ENCODE measurements at places on chromosomes 1 and 21. TPM values are rescaled to one million over a fixed set of nuclear protein-coding genes. Genes with fewer than 3 reads are reported as not detected.

The C8B gene
- not detected for total RNA-seq

The HMGN1 gene
- total RNA-seq: 126 TPM

The ESPN gene
- 0.31 TPM for total RNA-seq

The TDRD10 gene
- total RNA-seq: not detected

The OPN3 gene
- total RNA-seq: 23.6 TPM

Measured in myocyte (in vitro differentiated cells).